ENCODE measurements at places on chromosomes 5 and 9.
A peak's percentile ranks its signal among the peaks of the same experiment; 100 is the strongest.

GRCh38 chr5:143759396-143760130 is 52.4 kb upstream of the HMHB1 start:
- no peak for DNase-seq

GRCh38 chr9:20980832-20981455 is 50.5 kb downstream of the HACD4 start:
- DNase-seq, result peak; percentile 79

DNA sequence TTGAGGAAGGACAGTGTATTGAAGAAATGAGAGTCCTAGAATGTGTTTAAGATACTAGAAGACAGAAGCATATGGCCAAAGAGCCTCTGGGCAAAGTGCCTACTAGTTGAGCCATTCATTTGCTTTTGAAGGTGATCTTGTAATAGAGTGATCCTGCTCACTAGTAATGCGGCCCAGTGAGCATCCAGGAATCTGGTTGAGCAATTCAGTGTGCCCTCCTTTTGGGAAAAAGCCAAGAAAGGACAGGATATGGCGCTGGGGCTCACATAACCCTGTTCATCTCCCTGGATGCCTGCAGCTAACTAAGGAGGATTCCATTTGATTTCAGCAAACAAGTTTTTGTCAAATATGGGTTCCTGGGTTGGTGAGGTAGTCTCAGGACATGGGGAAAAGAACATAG is 16.3 kb downstream of the ADAM19 start:
- no peak for DNase-seq

DNA sequence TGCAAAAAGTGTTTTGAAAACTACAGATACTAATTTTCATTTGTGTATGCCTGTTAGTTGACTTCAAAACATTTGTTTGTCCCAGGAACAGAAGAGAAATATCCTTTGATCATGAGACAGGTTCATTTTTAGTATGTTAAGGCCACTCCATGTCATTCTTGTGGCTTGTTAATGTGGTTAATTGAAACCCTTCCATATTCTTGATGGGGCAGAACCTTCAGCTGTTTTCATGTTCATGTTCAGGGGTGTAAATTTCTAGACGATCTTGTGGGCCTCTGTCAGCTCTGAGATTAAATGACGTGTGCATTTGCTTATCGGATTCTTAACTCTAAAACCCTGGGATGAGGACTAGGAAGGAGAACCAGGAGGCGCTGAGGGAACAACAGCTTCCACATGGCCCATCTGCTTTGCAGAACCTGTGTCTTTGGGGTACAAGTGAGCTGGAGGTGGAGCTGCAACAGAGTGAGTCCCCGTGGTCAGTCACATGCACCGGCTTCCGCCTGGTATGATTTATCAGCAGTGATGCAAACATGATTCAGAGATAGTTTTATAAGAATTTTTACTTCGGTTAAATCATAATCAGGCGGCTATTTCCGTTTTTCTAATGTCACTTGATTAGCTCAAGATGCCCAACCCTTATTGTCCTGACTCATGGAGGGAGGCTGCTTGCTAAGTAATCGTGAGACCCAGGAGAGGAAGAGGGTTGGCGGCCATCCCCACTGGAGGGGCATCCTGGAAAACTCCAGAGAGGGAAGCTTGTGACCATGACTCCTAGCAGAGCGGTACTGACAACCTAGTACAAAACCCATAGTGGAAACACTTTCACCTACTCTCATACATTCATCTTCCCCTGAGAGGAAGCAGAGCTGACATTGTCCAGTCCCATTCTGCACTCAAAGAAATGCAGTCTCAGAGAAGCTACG is 138.4 kb downstream of the C9orf152 start:
- DNase-seq, result peak; percentile 87

DNA sequence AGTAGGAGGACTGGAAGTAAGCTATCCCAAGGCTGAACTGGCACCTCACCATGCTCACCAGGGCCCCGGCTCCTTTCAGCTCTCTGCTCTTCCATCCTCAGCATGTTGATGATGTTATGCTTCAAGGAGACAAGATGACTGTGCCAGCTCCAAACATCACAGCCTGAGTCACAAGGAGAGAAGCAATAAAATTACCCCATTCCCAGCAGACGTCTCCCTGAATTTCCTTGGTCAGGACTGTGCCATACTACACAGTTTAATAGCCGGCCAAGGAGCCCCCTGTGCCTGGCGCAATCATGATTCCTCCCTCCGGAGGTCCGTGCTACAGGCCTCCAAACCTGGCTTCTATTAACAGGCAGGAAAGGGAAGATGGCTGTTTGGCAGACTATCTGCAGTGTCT is 51.2 kb upstream of the ROR2 start:
- DNase-seq, result no peak

Data from suppressor macrophage (primary cell).